ENCODE measurements at places on chromosomes 6 and 20.
A peak's percentile ranks its signal among the peaks of the same experiment; 100 is the strongest.

DNA sequence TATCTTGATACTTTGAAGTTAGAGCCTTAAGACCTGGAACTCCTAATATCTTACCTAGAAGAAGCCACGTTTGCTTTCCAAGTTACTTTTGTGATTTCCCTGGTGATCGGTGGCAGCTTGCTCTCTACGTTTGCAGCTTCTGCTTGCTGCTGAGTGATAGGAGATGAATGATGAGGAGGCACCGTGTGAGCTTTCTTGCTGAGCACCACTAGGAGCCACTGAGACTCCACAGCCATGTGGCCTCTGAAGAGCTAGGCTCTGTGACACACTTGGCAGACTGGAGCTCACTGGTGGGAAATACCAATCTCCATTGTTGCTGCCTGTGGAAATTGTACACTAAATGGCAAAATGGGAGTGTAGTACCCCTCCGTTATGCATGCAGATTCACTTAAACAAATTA lies 161.8 kb downstream of the IBTK start:
- no peak for DNase-seq

- DNase-seq = no peak
Observed at GRCh38 chr6:101178748-101179147, 214.8 kb upstream of the GRIK2 start.

DNA sequence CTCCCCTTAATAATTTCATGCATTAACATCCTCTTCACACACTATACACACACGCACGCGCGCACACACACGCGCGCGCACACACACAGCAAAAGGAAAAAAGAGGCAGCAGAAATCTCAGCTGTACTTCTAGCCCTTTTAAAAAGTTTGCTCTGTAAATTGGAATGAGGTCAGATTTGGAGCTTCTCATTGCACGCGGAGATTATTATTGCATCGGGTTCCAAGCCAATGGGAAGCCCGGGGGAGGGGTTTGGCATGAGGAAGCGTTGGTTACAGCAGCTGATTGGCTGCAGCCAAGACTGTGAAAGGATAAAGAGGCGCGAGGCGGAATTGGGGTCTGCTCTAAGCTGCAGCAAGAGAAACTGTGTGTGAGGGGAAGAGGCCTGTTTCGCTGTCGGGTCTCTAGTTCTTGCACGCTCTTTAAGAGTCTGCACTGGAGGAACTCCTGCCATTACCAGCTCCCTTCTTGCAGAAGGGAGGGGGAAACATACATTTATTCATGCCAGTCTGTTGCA lies at the start of gene SOX4:
Gene SOX4 (plus strand): TSS at position 340 of the 515 bp plus-strand sequence. CDS start 784 bp downstream, outside the sequence.
- DNase-seq = peak; percentile 97

DNA sequence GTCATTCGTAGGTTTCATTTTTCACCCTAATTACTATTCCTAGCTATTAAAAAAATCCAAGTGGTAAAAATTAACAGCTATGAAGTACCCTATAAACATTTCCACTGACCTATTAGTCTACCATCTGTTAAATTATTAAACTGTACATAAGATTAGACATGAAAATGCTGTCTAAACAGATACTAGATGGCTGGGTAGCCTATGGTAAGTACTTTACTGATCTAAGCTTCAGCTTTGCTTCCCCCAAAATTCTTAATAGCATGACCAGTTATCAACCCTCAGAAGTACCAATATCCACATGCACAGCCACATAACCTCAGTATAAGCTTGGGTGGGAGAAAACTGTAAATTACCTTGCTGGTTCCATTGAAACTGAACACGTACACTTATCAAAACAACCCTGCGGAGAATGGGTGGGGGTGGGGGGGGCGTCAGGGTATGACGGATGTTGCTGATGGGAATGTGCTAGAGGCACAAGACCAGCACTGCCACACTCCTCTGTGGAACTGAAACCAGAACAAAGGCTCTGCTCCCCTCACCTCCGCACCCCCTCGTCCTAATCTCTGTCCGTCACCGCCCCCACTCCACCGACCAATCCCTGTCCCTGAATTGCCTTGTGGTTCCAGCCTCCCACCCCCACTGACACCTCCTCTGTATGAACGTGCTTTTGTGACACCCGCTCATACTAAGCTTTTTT lies 45.3 kb downstream of the B4GALT5 start:
- DNase-seq = no peak

GRCh38 chr6:16228709-16229665 lies 9.4 kb upstream of the GMPR start:
- no peak for DNase-seq

DNA sequence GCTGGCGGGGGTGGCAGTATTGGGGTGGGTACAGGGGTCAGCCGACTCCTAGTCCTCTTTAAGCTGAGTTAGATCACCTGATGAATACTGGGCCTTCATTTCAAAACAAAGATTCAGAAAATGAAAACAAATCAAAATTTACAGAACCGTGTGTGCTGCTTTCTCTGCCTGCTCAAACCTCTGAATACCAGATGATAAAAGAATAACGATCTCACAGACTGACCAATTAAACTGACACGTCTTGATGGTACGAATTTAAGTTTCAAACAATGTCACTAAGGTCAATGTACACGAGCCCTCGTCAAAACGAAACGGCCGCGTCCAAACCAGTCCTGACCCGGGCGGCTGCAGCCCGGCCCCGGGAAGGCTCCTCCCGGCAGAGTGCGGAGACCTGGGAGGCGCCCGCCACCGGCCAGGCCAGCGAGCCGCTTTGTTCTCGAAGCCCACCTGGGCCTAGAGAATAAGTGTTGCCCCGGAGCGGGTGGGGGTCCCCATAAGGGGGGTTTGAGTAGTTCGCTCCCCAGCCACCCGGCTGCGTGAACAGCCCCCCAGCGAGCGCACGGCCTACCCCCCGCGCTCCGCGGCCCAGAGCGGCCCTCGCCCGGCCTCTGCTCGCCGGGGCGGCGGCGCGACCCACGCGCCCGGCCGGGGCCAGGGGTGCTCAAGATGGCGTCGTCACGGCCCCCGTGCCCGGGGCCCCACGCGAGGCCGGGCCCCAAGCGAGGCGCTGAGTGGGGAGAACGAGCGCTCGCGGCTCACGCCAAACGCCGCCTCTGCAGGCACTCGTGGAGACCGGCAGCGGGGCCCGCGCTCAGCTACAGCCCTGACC lies 728 bp downstream of the PSMA7 start:
- no peak for DNase-seq

DNA sequence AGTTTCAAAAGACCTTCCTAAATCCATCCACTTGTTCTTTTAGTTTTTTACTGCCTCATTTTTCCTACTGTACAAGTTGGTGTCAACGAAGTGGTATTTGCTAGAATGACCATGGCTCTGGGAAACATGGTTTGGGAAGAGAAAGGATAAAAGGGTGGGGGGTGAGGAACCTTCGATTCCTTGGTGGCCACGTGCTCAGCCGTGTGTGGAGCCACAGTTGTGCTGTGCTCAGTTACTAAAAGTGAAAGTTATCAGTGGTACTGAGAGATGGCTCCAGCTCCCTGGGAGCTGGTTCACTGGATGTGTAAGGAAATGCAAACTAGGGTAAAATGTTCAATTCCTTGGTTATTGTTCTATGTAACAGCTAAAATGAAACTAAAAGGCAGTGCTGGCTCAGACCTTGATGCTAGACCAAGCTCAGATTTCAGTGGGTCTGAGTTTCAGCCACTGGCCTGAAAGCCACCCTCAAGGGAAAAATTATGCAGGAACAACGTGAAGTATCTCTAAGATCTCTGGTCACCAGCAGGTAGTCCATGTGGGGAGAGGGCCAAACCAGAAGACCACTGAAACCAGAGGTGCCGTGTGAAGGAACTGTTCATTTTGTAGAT lies 7.4 kb upstream of the SLC22A2 start:
- no peak for DNase-seq

GRCh38 chr20:13288357-13288756 lies 67.3 kb downstream of the ISM1 start:
- DNase-seq = no peak

DNA sequence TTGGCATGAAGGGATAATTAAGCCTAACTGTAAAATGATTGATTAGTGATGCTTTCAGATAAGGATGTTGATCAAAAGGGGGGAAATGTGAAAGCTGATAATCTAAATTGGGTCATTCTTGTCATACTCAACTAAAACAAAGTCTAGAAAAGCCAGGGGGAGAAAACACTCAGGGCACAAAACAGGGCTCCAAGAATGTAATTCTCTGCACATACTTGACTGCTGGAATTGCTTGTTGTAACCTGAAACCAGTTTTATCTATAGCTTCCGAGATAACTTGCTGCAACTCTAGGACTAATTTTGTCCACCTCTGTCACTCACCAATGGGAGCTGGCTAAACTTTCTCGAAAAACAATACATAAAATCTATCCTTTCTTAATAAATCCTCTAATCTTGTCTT lies 310.3 kb downstream of the CLVS2 start:
- DNase-seq = no peak

GRCh38 chr6:75183099-75183541 lies 22.7 kb downstream of the COL12A1 start:
- no peak for DNase-seq

DNA sequence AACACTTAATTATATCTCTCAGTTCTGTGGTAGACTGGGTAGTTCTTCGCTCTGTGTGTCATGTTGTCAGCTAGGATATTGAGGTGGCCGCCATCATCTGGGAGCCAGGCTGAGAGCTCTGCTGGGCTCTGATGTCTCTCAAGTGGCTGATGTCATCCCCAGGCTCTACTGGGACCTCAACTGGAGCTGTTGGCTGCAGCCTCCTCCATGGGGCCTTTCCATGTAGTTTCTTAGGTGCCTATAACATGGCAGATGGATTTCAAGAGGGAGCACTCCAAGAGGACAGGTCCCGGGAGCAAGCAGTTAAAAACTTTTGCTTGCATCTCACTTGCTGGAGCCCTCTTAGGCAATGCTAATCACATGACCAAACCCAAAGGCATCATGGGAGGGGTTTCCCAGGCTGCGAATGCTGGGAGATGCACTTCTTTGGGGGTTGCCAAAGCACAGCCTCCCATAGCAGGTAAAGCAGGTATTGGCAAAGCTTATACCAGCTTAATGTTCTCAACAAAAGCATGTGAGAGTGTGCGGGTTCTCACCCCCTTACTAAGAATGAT lies 129.8 kb downstream of the TMEM242 start:
- peak; percentile 64 for DNase-seq

DNA sequence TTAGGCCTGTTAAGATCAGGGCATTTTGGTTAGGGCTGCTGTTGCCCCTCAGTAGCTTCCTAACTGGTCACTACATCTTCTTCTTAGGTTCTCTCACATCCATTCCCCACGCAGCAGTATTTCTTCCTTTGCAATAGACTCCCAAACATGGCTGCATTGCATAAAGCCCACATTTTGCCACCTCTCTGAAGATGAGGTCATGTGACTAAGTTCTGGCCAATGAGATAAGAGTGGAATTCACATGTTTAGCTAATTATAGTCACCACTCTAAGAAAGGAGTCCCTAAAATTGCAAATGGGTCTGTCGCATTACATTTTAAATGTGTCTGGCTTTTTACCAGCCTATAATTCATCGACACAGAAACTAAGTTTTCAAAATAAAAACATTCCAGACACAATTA lies 9.3 kb upstream of the DOK5 start:
- DNase-seq = no peak

DNA sequence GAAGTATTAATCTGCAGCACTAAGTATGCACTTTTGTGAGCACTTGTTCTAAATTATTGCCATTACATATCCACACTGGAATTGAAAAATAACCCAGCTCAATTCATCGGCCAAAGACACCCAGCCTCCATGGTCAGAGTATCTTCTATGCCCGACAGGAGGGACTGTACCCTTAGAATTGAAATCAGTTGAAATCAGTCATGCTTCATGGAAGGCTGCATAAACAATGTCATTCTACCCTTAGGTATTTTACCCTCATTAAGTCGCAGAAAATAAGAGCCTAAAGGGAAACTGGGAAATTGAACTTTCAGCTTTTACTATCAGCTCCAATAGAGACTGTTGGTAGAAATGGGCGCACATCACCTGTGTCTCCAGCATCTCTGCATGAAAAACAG lies 2.9 kb upstream of the RAMACL start:
- no peak for DNase-seq

DNA sequence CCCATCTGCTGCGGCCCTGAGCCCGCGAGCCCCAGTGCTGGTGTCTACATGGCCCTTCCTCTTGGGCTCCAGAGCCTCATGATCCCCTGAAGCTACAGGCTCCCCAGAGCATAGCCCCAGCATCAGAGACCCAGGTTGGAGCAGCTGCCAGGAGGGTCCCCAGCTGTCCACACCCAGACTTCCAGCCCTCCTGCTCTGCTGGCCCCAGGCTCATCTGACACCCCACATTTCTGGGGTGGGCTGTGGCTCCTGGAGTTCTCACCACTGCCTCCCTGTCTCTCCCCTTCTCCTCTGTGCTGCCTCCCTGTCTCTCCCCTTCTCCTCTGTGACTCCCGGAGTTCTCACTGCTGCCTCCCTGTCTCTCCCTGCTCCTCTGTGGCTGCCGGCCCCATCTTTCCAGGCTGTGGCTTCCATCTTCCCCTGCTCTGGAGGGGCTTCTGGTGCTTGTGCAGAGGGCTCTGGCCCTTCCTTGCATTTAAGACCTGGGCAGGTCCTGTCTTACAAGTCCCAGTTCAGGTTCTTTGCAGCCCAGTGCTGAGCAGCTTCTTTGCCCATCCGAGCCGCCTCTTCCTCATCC lies 108.1 kb downstream of the ERMARD start:
- DNase-seq = no peak

GRCh38 chr6:133314947-133315346 lies 73.8 kb downstream of the EYA4 start:
- no peak for DNase-seq

DNA sequence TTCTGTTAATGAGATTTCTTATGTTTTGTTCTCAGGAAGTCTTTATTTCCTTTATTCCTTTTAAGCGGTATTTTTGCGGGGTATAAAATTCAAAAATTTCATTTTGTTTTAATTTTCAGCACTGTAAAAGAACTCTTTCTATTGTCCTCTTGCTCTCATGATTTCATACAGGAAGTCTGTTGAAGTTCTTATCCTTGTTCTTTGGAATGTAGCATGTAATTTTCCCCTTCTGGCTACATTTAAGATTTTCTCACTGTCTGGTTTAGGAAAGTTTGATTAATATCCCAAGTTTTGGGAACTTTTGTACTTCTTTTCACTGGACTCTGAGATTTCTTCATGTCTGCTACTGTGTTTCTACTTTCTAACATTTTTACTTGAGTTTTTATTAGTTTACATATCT lies 581.4 kb upstream of the GJE1 start:
- no peak for DNase-seq

- no peak for DNase-seq
Observed at GRCh38 chr6:113065611-113066010, 718.5 kb downstream of the RFPL4B start.

- DNase-seq = no peak
Observed at GRCh38 chr6:118387921-118388701, 160.0 kb upstream of the PLN start.

DNA sequence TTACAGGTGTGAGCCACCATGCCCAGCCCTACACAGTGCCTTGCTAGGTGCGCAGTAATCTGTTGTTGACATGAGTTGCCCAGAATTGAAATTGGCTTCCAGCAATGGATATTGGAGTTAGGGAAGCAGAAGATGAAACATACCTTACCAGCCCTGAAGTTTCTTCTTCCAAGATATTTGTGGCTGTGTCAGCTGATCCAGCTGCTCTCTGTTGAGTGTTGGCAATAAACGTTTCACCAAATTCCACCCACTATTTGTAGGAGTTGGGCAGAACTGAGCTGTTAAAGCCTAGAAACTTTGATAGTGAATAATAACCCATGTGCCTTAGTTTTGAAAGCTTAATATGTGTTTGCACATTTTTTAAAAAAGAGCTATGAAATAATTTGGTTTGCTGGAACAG lies 218.2 kb upstream of the SNX9 start:
- no peak for DNase-seq

Measured in NCI-H774 (cell line).